ENCODE measurements at places on chromosomes 12 and 14. TPM values are rescaled to one million over a fixed set of nuclear protein-coding genes. Genes with fewer than 3 reads are reported as not detected.

Gene SENP1
- total RNA-seq, result 25.3 TPM

Gene ZFHX2
- total RNA-seq, result under 0.01 TPM

Gene TMEM233
- total RNA-seq, result not detected

Gene MORN3
- 0.18 TPM for total RNA-seq

Gene TMEM119
- 8.1 TPM for total RNA-seq

Gene KIF5A
- 0.18 TPM for total RNA-seq

Gene PRH2
- total RNA-seq, result 0.28 TPM

Gene RAPGEF3
- total RNA-seq, result 0.83 TPM

Gene ASPG
- not detected for total RNA-seq

Gene RASSF8
- total RNA-seq, result 50.5 TPM

Gene CLECL1
- not detected for total RNA-seq

Gene TCL1A
- total RNA-seq, result not detected

Gene CISTR
- not detected for total RNA-seq

Gene RPGRIP1
- total RNA-seq, result not detected

Gene AMN
- total RNA-seq, result under 0.01 TPM

Gene MYH6
- total RNA-seq, result not detected

Gene LRRC9
- not detected for total RNA-seq

Gene LRP1-AS
- not detected for total RNA-seq

All from IMR-90 (cell line).